NCI-H187 (cell line): ENCODE measurements at places on chromosomes 5 and 9.

GRCh38 chr5:134521841-134522240, 3.6 kb upstream of the JADE2 start:
- no peak for DNase-seq

DNA sequence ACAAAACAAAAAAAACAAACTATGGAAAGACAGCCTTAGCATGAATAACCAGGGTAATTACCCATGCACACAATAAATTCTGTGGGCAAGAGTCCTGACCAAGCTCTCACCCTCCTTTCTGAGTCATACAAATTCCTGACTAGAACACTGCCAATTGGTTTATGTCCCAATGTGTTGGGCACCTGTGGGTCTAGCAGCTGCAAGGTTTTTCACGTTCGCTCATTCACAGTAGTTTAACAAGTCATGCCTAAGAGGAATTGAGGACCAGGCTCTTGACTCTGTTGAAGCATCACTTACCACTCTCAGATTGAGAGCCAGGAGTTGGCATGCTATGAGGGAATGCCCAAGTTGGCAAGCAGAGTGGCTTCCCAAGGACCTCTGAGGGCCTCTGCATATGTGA, 205.5 kb upstream of the SLC24A2 start:
- no peak for DNase-seq

GRCh38 chr9:126692041-126692758, 78.5 kb downstream of the LMX1B start:
- no peak for DNase-seq

- no peak for DNase-seq
Measured at GRCh38 chr5:174723979-174724483, 351 bp upstream of the MSX2 start.

DNA sequence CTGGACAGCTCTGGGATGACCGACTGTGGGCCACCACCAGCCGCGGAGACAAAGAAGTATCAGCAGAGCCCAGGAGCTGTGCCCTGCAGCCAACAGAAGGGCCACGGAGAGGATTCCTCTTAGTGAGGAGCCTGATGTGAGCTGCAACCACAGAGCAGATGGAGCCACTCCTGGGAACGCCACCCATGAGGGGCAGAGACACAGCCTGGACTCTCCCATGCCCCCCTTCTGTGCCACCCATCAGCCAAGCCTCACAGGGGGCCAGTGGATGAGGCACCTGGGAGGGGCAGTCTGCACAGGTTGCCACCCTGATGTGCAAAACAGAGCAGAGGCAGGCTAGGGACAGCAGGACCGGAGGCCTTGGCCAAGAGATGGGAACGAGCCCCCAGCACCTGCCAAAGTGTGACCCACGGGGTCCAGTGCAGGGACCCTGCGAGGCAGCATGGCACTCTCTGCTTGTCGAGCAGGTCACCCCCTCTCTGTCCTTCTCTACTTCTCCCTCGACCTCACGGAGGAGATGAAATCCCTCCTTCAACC, 380.7 kb upstream of the IRX1 start:
- DNase-seq: no peak

DNA sequence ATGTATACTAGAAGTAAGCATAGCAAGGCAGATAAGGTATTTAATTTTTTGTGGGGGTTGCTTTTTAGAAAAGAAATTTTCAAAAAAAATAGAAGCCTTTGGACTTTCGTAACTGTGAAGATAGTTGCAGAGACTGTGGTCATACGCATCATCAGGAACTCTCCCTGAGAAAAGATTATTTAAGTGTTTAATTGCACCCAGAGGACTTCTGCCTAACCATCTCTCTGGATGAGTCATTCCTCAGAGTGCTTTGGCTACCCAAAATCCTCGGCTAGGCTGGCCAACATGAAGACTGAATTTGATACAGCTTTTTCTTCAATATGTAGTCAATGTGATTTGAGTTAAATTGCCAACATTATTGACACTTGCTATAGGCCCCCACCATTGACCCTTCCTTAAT, 296.4 kb downstream of the TLR4 start:
- no peak for DNase-seq

DNA sequence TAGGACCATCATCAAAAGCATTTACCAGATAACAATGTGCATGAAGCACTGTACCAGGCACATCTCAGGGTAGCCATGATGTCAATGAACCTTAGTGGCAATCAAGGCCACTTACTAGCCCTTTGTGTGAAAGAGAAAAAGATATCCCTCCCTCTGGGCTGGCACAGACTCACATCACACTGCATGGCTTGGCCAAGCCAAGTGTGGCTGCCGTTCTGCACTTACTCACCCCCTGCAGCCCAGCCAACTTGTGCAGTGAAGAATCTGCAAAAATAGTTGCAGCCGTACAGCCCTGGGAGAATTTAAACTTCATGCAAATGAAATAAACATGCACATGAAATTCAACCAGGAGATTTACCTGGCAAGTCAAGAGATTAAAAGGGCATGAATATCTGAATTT, 333.5 kb downstream of the DEPDC1B start:
- DNase-seq: no peak
